ENCODE measurements at places on chromosomes 7 and 10.

DNA sequence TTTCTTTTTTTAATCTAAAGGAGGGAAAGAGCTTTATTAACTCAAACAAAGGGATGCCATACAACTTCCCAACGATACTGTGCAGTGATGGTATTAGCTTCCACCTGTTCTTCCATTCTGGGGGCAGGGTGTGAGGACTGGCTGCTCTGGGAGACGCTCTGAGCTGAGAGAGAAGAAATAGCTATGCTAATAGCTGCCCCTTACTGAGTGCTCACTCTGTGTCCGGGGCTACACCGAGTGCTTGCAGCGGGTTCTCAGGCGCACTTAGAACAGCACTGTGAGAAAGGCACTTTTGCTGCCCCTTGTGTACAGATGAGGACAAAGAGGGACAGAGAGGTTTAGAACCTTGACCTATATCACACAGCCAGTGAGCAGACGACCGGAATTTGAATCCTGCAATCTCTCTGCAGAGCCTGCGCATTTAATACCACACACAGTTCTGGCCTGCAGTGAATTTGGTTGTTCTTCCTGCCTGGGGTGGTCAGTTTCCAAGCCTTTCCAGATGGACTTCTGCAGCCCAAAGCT lies 142.2 kb downstream of the PLPP4 start:
- DNase-seq = no peak

DNA sequence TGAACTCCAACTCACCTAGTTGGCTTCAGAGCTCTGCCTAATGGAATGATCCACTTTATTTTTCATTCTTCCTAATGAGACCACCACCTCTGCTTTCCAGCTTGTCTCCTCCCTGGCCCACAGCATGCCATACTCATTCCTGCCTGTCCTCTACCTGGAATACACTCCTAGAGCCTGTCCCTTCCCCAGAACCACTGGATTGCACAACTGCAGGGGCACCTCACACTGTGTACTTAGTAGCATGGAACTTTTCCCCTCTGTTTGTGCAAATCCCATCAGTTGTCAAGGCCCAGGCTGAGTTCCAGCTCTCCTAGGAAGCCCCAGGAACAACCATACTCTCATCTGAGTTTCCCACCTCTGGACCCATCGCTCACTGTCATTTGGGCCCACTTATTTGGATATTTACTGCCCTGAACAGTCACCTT lies 15.6 kb downstream of the ALDH18A1 start:
- no peak for DNase-seq

- no peak for DNase-seq
These were observed 165.7 kb downstream of the CPEB3 start for GRCh38 chr10:92125144-92125543.

GRCh38 chr10:97726636-97727178 lies 10.2 kb upstream of the ZFYVE27 start:
- DNase-seq = peak; percentile 31

DNA sequence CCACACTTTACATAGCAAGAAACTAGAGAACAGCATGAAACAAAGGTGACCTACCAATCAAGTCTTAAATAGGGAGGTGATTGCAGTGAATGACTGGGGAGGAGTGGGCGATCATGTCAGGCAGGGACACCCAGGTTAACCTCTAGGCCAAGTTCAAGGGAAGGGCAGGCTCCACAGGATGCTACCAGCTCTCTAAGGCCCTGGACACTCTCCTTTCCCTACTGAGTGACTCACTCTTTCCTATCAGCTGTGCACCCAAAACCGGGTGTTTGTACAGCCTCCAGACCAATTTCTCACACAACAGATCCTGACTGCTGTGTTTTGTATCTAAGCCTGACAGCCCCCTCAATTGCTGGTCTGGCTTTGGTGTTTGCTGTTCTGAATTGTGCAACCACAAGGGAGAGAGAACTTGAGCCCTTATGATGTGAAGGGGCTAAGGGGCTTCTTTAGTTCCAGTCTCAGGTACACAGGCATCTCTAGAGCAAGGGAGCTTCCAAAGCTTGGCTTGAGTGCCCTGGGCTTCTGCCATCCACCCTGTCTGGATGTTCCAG lies 107.8 kb downstream of the TBXAS1 start:
- DNase-seq = peak; percentile 5

- DNase-seq = no peak
These were observed 149.1 kb upstream of the PRKCQ start for GRCh38 chr10:6729071-6729774.

DNA sequence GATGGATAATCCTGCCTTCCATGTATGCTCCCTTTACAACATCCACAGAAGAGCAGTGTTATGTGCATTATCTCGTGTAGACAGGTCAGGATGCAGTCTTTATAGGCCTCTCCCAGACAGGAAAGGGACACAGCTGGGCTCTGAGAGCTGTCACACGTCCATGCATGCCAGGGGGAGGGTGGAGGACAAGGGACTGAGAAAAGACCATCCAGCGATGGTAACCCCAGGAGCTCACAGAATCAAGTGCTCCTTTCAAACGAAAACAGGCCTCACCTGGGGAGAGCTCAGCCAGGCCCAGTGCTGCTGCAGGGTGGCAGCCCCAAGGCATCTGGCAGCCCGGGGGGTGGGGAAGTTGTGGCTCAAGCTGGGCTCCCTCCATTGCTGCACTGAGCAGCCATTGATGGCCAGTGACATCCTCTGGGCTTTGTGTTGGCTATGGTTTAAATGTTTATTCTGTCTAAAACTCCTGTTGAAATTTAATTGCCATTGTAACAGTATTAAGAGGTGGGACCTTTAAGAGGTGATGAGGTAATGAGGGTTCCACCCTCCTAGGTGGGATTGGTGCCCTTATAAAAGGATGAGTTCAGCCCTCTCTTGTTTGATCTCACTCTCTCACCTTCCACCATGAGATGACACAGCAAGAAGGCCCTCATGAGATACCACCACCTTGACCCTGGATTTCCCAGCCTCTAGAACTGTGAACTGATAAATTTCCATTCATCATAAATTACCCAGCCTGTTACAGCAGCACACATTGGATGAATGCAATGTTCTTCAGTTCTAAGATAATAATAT lies 15.7 kb downstream of the JCAD start:
- no peak for DNase-seq

GRCh38 chr10:72615970-72616369 lies 9.9 kb downstream of the MICU1 start:
- no peak for DNase-seq

DNA sequence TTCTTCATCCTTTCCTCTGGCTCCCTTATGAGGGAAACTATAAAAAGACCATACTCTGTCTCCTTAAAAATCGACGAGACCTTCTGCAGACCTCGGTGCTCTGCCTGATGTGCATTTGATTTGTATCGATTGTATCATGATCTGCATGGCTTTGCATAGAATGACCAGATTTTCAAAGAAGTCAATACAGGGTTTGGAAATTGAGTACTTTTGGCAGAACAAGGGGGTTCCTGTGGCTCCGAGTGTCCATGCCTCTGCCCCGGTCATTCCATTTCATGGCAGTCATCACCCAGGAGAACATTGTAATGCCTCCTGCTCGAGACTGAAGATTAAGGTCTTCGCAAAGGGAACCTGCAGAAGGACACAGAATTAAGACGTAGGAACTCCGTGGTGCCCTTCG lies 685 bp downstream of the CASP2 start:
- DNase-seq = no peak

- DNase-seq = peak; percentile 26
These were observed 11.6 kb upstream of the ABHD11 start for GRCh38 chr7:73749931-73750776.

- DNase-seq = no peak
These were observed 9.6 kb upstream of the MINDY3 start for GRCh38 chr10:15869935-15870334.

- no peak for DNase-seq
These were observed 81.9 kb downstream of the EGFR start for GRCh38 chr7:55100544-55101327.

GRCh38 chr10:33952692-33953360 lies 618.4 kb upstream of the NRP1 start:
- DNase-seq = no peak

DNA sequence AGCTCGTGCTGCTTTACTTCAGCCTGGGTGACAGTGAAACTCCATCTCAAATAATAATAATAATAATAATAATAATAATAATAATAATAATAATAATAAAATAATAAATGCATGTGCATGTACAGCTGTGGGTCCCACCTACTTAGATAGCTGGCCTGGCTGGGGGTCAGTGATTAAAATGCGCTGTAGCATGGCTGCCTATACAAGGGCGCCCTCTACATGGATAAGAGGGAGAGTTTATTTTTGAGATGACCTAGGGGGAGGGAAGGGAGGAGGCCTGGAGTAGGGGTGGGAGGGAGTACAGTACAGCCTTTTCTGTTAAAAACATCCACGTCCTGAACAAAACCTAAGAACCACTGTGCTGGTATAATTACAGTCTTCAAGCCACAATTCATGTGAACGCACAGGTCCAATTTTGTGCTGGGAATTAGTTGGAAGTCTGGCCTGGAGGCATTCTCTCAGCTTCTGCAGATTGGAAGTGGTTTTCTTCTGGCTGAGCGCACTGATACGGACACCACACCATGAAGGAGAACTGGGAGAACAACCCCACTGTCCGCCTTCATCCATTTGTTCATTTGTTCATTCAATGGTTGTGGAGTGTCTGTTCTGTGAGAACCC lies 146.5 kb downstream of the TMEM178B start:
- no peak for DNase-seq

DNA sequence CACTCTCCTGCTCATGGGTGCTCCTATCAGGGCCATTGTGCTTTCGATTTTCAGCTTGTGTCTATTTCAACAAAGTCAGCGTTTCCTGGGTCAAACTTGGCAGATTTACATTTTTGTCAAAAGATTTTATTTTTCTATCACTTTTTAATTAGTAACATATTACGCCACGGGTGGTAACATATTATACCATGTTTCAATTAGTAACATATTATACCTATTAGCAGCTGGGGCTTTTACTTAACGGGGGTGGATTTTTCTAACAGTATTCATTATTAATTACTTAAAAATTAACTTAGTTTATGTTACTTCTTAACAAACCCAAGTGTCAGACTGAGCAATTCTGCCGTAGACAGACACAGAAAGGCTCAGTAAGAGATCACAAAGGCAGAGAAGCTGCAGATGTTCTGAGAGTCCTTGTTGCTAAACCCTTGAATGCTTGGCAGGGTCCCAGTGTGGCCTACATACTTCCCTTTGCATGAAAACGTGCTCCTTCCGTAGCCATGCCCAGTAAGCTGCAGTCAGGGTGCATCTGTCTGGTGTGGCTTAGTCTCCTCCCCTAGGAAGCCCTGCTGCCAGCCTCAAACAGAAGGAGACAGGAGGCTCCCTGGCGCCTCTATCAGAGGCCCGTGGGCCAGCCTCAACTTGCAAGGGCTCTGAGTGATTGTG lies 263.1 kb upstream of the CXCL12 start:
- no peak for DNase-seq

- no peak for DNase-seq
These were observed 196.4 kb upstream of the VSTM2A start for GRCh38 chr7:54345746-54346145.

GRCh38 chr7:41732436-41732785 lies 29.5 kb upstream of the INHBA start:
- DNase-seq = no peak

DNA sequence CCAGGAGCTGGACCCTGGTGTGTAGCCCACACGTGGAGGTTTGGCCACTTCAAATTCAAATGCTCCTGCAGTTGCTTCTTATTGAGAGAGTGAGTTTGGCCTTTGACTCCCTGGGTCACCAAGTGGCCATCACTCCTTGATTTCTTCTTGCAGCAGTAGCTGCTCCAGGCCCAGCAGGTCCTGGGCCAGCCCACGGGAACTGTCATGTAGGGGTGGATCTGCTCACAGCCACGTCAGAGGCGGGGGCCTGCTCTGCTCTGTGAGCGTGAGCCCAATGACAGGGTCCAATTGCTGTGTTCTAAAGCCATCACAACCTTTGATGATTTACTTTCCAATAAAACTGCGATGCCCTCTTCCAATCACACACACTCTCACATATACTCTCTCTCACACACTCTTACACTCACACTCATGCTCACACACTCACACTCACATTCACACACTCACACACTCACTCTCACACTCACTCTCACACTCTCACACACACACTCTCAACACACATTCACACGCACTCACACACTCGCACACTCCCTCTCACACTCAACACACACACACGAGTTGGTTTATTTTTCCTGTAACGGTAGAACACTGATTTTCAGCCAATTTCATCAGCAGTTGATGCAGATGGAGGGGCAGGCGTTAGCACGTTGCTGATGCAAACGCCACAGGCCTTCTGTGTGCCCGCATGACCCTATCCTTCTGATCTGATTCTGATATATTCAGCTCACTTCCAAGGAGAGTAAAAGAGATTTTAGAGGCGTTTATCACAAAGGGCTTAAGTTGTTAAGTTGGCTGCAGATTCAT lies 210.7 kb upstream of the PPP2R2D start:
- DNase-seq = no peak

DNA sequence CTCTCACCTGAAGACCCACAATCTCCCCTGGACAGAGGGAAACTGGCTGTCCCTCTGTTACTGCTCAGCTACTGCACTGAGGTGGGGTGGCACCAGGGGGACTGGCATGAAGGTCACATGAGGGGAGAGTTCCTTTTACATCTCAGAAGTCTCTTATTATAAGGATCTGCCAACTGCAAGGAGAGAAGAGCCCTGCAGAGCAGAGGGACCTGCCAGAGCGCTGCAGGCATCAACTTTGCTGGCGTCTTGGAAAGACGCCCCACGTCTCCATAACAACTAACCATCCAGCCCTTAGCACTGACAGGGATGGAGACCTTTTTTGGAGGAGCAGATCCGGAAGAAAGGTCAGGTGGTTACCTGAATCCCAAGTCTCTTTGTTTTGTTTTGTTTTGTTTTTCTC lies 218.6 kb downstream of the KCNMA1 start:
- DNase-seq = no peak

- DNase-seq = no peak
These were observed 642.4 kb downstream of the TNS3 start for GRCh38 chr7:46939558-46939957.

DNA sequence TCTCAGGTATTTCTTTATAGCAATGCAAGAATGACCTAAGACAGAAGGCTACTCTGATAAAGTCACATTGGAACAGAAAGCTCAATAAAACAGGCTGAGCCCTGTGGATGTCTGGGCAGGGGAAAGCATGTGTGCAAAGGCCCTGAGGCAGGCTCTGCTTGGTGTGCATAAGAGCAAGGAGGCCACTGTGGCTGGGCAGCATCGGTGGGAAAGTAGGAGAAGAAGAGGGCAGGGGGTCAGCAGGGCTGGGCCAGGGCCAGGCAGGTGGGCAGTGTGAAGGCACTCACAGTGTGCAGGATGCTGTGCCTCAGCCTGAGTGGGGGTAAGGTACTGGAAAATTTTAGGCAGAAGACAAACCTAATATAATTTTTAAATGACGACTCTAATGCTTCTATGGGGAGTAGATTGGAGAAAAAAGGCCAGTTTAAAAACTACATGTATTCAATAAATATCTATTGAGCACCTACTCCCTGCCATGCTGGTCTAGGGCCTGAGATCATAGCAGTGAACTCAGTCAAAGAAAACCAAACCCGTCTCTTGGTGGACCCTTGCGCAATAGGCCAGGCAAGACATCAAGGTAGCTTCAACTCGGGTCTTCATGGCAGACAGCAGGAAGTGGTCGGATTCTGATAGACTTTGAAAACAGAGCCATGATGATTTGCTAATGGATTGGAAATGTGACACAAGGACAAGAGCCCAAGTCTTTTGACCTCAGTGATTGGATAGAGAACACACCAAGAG lies 572.3 kb downstream of the TCERG1L start:
- no peak for DNase-seq

Measured in AML-193 (cell line).